Cardiac septum (tissue), 1 donor: ENCODE measurements at places on chromosomes 3 and 15. TPM values are rescaled to one million over a fixed set of nuclear protein-coding genes. Genes with fewer than 3 reads are reported as not detected.
A peak's percentile ranks its signal among the peaks of the same experiment; 100 is the strongest.

GRCh38 chr3:31980530-31981205 is 394 bp downstream of the OSBPL10 start:
- DNase-seq: peak; percentile 76

ADAM10 gene
- 85.9 TPM for total RNA-seq

GRCh38 chr15:63974021-63974420 is 72.3 kb downstream of the DAPK2 start:
- no peak for DNase-seq

DNA sequence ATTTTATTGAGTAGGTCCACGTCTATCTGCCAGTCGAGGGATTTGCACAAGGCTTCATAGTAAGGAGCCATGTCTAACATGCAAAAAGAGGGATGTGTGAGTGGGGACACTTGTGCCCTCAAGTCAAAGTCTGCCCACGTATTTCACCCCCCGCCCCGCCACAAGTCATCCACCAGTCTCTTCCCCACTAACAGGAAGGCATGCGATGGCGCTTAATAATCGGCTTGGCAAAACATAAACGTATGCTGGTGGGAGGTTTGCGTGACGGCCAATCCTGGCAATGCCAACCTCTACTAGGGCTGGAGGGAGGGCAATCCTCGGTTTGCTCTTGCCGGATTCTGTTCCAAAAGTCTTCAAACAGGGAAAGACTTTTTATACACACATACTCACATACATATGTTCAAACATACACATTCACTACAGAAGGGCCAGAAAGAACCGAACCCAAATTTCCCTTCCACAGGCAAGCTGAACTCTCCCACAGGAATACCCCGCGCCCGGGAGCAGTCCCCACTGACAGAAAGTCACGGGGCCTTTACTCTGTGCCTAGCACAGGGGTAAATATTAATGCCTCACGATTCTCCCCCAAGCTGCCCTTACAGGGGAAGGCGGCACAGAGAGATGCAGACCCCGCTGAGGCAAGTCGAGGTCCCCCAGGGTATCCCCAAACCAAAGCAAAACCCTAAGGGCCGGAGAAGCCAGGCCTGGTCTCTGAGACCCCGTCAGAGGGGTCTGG is 675 bp downstream of the PSMD6 start:
- DNase-seq: no peak

SNX4 gene
- 20.6 TPM for total RNA-seq

WDR93 gene
- total RNA-seq: not detected

DNA sequence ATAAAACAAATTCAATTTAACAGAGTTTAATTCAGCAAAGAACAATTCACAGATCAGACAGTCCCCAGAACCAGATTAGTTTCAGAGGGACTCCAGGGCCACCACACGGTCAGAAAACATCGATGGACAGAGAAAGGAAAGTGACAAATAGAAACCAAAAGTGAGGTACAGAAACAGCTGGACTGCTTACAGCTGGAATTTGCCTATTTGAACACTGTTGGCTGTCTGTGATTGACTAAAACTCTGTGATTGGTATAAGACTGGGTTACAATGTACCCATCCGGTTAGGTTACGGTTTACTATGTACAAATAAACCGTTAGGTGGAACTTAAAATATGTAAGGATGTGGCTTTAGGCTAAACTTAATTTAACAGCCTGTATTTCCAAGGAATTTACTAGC is 30.3 kb downstream of the MOBP start:
- no peak for DNase-seq

SSUH2 gene
- total RNA-seq: 2.4 TPM

- no peak for DNase-seq
Observed at GRCh38 chr15:33357845-33358244, 47.1 kb downstream of the RYR3 start.

GRCh38 chr3:60578936-60579335 is 672.3 kb downstream of the FHIT start:
- DNase-seq: no peak

- DNase-seq: no peak
Observed at GRCh38 chr3:145124900-145125678, 1035.9 kb downstream of the PLOD2 start.

GRCh38 chr3:31733234-31733667 is 200.5 kb downstream of the STT3B start:
- no peak for DNase-seq

TRPM7 gene
- total RNA-seq: 34.5 TPM

SLC24A1 gene
- total RNA-seq: 3.0 TPM

DNA sequence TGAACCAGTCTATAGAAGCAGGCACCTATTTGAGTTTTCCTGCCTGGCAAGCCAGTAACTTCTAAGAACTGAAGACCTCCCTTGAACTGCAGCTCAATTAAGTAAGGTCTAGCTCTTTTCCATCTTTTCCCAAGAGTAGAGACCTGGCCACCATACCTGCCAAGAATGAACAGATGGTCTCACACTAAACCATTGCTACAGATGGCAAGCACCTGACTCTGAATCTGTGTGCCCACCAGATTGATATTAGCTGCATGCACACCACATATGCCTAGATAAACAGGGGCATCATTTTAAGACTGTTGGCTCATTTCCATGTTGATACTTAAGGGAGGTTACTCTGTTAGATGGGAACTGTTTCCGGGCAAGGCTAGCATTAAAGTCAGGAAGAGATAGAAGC is 34.8 kb upstream of the GSK3B start:
- DNase-seq: no peak

- no peak for DNase-seq
Observed at GRCh38 chr3:131360191-131360755, 21.3 kb upstream of the NUDT16 start.

DNA sequence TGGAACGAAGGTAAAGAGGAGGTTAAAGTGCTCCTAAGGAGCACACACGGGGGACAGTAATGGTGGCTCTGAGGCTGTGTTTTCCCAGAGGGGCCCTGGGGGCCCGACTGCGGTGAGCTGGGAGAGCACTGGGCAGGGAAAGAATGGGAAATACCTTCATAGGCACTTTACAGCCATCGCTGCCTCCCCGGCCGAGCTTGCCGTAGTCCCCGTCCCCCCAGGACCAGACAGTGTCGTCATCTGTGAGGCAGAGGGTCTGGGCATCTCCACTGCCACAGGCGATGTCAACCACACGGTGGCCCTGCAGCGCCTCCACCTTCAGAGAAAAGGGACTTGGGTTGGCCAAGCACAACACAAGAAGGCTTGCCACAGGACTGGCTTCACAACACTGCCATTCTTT is 32.8 kb upstream of the OCA2 start:
- DNase-seq: peak; percentile 7

ANXA2 gene
- 177 TPM for total RNA-seq

- no peak for DNase-seq
Observed at GRCh38 chr3:13264468-13264795, 155.7 kb downstream of the NUP210 start.

SLTM gene
- 60.9 TPM for total RNA-seq

GRCh38 chr3:60225848-60226247 is 1025.4 kb downstream of the FHIT start:
- no peak for DNase-seq

- peak; percentile 12 for DNase-seq
Observed at GRCh38 chr3:184545769-184546168, 15.8 kb upstream of the EPHB3 start.

- DNase-seq: no peak
Observed at GRCh38 chr3:194103505-194103904, 32.4 kb upstream of the HES1 start.
